ENCODE measurements at places on chromosomes 12 and 14. TPM values are rescaled to one million over a fixed set of nuclear protein-coding genes. Genes with fewer than 3 reads are reported as not detected.

The TMEM30B gene
- 39.3 TPM for total RNA-seq

The CNTN1 gene
- 7.0 TPM for total RNA-seq

The RIPK3 gene
- total RNA-seq, result 8.8 TPM

The RASSF9 gene
- total RNA-seq, result 4.2 TPM

The SLC6A12 gene
- 3.1 TPM for total RNA-seq

All from suprapubic skin (tissue), 4 donors.